AG10803 (cell line): ENCODE measurements at places on chromosomes 16 and 17.

GRCh38 chr16:77584205-77584859 lies 138.0 kb upstream of the NUDT7 start:
- DNase-seq = peak; percentile 74

- peak; percentile 88 for DNase-seq
Measured at GRCh38 chr17:48944515-48945260, at the start of gene SNF8. SNF8 (minus strand) TSS chr17:48944842; CDS start chr17:48944734, 108 bp downstream.

- no peak for DNase-seq
Measured at GRCh38 chr17:80997424-80998117, 5.9 kb downstream of the CHMP6 start.

- DNase-seq = no peak
Measured at GRCh38 chr17:81057079-81057730, 22.3 kb downstream of the BAIAP2 start.

- no peak for DNase-seq
Measured at GRCh38 chr17:44988044-44988942, 20.2 kb upstream of the C1QL1 start.

- no peak for DNase-seq
Measured at GRCh38 chr17:39602533-39603303, 5.0 kb downstream of the NEUROD2 start.

DNA sequence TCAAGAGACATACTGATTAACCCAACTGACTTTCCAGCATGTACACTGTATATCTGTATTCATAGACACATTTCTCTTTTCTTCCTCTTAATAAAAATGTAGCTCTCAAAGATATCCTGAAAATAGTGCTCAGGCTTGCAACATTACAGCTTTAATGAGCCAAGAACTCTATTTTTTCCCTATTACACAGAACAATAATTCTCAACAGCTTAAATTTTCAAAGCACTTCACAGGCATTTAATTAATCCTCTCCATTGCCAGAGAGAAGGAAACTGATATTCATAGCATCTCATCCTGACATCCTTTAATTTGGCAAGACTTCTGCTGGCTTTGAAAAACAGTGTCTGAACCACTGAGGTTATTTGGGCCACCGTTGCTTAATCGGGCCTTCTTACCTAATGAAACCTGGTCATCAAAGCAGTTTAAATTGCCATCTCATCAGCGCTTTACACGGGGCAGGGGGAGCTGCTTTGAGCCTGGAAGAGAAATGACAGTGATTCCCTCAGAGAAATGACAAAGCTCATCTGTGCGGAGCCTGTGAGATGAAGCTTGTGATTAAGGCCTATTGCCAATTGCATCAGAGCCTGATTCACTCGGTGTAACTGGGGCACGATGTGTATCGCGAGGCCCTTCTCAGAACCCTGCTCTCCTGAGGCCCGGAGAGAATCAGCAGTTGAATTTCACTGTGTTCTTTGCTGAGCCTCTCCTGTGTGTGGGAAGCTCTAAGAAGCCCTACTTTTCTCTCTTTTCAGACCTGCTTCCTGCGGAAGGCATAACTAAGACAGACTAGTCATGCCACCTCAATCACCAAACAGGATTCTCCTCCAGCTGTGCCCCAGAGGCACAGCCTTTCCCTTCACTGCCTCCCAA lies 8.5 kb upstream of the SIAH1 start:
- DNase-seq = peak; percentile 85

GRCh38 chr16:68492543-68493411 lies 44.5 kb upstream of the SMPD3 start:
- no peak for DNase-seq

DNA sequence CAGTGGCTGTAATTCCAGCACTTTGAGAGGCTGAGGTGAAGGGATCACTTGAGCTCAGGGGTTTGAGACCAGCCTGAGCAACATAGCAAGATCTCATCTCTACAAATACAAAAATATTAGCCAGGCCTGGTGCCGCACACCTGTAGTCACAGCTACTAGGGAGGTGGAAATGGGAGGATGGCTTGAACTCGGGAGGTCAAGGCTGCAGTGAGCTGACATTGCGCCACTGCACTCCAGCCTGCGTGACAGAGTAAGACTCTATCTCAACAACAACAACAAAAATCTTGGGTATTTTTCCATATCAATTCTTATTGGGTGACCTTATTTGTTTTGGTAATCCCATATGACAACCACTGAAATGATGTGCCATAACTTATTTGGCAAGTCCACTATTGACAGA lies 52.6 kb downstream of the SCNN1G start:
- no peak for DNase-seq

GRCh38 chr16:53132406-53132805 lies 77.6 kb downstream of the CHD9 start:
- peak; percentile 23 for DNase-seq

GRCh38 chr17:82023447-82024241 lies 539 bp downstream of the LRRC45 start:
- DNase-seq = no peak

GRCh38 chr16:59053911-59054310 lies 319.8 kb upstream of the GOT2 start:
- DNase-seq = no peak

DNA sequence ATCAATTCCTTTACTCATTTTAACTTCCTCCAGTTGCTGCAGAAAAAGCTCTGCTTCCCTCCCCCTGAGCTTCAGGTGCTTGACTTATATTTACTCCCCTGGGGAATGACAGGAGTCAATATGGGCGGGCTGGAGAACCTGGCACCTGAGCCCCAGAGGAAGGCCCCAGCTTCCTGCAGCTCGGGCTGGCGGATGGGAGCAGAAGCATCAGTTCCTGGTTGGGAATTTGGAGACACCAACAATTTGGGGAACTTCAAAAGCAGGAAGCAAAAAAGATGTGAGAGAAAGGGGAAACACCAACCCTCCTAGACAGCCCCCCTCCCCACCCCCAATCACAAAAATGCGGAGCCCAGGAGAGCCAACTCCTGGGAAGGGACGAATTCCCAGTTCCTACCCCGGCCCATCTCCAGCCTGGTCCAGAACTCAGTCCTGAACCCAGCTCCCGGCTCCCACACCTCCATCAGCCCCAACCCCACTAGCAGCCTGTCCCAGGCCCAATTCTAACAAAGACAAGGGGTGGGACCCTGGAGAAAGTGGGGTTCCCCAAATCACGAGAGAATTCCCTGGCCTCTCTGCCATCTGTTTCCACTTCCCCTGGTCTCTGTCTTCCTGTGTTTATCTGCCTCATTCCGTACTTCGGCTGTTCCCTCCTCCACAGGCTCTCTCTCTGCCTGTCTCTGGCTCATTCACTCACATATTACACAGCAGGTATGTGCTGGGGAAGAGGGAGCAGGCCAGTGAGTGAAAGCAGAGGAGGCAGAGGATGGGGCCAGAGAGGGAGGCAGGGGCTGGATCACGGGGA lies 16.2 kb upstream of the ASGR2 start:
- no peak for DNase-seq

- no peak for DNase-seq
Measured at GRCh38 chr16:54362591-54363206, 76.1 kb upstream of the IRX3 start.

DNA sequence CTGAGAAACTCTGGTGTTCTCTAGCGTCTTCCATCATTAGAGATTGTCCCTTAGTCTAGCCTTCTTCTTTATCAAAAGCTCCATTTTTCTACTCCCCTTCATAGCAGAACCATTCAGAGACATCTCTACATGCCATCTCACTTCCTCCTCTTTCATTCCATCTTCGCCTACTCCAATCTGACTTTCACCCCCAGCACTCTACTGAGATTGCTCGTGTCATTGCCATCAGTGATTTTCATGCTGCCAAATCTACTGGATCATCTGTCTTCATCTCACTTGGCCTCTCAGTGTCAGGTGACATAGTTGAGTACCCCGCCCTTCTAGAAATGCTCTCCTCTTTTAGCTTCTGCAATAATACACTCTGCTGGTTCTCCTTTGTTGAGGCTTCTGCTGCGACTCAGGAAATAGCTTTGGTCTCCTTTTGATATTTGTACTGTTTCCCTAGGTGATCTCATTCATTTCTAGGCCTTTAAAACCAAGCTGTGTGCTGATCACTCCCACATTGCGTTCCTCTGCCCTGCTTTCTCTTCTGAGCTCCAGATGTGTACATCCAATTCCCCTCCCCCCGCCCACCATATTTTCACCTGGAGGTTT lies 119.1 kb downstream of the FTO start:
- DNase-seq = peak; percentile 50

GRCh38 chr17:28551421-28552175 lies 826 bp downstream of the UNC119 start:
- DNase-seq = peak; percentile 14

GRCh38 chr16:73172241-73172972 lies 124.5 kb upstream of the ZFHX3 start:
- peak; percentile 95 for DNase-seq

- DNase-seq = no peak
Measured at GRCh38 chr16:75948886-75949285, 222.6 kb upstream of the CPHXL start.

DNA sequence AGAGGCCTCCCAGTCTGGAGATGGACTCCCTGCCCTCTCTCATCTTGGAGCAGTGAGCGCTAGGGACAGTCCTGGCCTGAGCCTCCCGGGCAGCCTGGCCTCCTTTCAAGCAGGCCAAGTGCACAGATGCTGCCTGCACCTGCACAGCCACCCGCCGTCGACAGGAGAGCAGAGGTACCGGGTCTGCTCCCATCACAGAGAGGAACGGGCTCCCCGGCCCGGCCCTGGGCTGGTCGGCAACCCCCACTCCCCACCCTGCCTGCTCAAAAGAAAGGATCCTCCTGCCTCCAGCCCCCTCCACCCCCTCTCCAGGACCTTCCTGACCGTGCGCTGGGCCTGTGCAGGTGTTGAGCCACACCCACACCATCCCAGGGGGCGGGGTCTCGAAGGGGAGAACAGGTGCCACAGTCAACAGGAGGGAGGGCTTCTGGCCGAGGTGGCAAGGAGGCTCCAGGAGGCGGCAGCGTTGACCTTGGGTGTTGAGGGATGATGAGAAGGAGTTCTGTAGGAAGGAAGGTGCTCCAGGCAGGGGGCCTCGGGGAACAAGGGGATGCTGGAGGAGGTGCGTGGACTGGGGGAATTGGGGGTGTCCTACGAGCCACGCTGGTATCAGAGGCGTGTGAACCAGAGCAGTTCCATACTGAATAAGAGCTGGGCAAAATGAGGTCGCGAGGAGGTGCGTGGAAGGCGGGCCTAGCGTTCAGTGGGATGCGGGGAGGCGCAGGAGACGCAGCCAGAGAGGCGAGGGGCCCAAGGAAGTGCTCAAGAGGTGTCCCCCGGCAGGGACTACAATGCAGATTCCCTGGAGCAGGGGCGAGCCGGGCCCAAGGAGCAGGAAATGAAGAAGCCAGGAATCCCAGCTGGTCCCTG lies 967 bp upstream of the CDH15 start:
- no peak for DNase-seq

DNA sequence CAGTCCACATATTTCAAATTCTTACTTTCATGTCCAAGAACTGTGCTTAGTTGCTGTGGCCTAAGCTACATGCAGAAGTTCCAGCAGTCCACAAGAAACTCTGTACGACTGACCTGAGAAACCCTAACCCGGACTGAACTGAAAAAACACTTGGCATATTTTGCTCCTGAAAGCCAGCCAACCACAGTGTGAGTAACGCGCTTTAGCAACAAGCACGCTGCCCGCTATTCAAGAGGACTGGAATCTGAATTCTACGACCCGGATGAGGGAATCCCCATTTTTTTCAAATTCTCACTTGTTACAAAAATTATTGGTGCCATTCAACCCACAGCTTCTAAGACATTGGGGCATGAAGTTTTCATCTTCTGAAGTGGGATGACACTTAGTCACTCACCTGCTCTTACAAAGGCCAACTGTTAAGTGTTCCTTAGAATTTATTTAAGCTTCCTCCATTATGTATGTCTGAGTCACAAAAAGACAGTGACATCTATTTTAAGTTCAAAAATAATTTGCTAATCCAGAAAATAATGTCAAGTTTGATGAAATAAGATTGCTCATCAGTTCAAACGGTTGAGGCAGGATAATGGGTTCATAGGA lies 78.7 kb downstream of the CDYL2 start:
- no peak for DNase-seq

GRCh38 chr16:25138130-25138529 lies 26.6 kb downstream of the LCMT1 start:
- DNase-seq = no peak

DNA sequence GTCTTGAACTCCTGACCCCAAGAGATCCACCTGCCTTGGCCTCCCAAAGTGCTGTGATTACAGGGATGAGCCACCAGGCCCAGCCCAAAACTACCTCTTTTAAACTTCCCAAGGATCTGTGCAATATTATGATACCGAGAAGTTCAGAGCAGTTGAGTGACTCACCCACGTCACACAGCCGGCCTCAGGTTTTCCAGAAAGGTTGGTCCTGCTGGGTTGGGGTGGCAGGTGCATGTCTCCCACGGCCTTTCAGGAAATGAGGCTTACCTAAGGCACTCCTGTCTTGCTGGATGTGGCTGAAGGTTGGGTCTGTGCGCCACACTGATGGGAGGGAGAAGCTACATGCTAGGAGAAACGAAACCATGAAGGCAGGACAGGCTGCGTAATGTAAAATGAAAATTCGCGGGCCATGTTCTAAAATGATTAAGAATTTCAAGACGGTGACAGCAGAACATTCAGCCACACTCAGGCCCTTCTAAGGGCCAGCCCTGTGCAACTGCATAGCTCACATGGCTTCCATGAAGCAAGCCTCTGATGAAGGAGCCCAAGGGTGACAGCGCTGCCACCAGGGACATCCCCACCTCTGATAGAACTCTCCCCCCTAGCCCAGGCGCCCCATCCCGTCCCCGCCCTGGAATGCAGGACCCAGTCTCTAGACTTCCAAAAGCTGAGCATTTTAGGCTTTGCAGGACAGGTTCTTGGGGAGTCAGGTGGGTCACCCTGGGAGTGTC lies 6.6 kb upstream of the GLIS2 start:
- no peak for DNase-seq

DNA sequence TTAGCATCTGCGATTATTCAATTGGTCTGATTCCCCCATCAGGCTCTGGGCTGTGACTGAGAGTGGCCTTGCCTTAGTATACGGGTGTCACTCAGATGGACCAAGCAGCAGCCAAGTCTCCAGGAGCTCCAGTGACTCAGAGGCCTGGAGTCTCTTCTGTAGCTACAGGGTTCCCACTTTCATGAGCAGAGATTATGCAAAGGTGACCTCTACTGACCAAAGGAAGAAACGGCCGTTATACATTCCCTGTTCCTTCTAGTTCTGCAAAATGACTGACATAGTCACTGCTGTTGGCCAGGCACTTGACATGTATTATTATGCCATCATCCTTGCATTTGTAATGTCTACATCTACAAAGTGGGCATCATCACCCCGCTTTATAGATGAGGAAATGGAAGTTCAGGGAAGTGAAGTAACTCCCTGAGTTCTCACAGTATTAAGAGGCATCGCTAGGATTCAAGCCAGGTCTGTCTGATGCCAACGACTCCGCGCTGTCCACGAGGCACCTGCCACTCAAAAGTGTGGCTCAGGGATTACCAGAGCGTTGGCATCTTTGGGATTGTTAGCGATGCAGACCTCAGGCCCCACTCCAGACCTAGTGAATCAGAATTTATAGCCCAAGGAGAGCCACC lies 23.3 kb downstream of the SLC38A7 start:
- DNase-seq = peak; percentile 87

- no peak for DNase-seq
Measured at GRCh38 chr17:81866440-81867169, 4.5 kb downstream of the ARHGDIA start.

- peak; percentile 45 for DNase-seq
Measured at GRCh38 chr16:87725596-87726235, 40.1 kb downstream of the KLHDC4 start.
